PC-9 (cell line): ENCODE measurements at places on chromosomes 5 and 9. TPM values are rescaled to one million over a fixed set of nuclear protein-coding genes. Genes with fewer than 3 reads are reported as not detected.

The ANKRD20A1 gene
- total RNA-seq = not detected in 2 replicates

The FGF10 gene
- total RNA-seq = not detected in 2 replicates

The CEL gene
- total RNA-seq = 2.7 TPM in 2 replicates

The SHOC1 gene
- 0.20 TPM in 1 of 2 replicates, not detected in the other for total RNA-seq

The PDE6A gene
- total RNA-seq = 0.35 and 0.50 TPM in 2 replicates

The LEAP2 gene
- 4.4 and 4.5 TPM in 2 replicates for total RNA-seq

The COL5A1 gene
- 15.2 and 32.8 TPM in 2 replicates for total RNA-seq

The BARHL1 gene
- total RNA-seq = not detected in 2 replicates

The RALGPS1 gene
- 23.3 and 25.8 TPM in 2 replicates for total RNA-seq

The FREM1 gene
- total RNA-seq = 0.17 and 0.45 TPM in 2 replicates

The TRPM3 gene
- total RNA-seq = 0.26 TPM in 1 of 2 replicates, not detected in the other

The FGFR4 gene
- 14.7 and 16.7 TPM in 2 replicates for total RNA-seq
